Muscle of leg (tissue), 16 donors: ENCODE measurements at places on chromosomes 4 and X. TPM values are rescaled to one million over a fixed set of nuclear protein-coding genes. Genes with fewer than 3 reads are reported as not detected.

Gene SPATA18
- total RNA-seq = 2.7 TPM

Gene CENPI
- total RNA-seq = 6.6 TPM

Gene PITX2
- 23.4 TPM for total RNA-seq

Gene CACNA1F
- total RNA-seq = 0.09 TPM

Gene VMA21
- 26.9 TPM for total RNA-seq

Gene CABS1
- not detected for total RNA-seq

Gene SSX4
- total RNA-seq = not detected

Gene TLR3
- total RNA-seq = 1.6 TPM

Gene CTAG1A
- total RNA-seq = not detected

Gene GPR34
- 6.4 TPM for total RNA-seq

Gene OPN1LW
- not detected for total RNA-seq

Gene GABRA4
- not detected for total RNA-seq

Gene MFAP3L
- 1.1 TPM for total RNA-seq
